ENCODE measurements at places on chromosomes 2 and 18.

DNA sequence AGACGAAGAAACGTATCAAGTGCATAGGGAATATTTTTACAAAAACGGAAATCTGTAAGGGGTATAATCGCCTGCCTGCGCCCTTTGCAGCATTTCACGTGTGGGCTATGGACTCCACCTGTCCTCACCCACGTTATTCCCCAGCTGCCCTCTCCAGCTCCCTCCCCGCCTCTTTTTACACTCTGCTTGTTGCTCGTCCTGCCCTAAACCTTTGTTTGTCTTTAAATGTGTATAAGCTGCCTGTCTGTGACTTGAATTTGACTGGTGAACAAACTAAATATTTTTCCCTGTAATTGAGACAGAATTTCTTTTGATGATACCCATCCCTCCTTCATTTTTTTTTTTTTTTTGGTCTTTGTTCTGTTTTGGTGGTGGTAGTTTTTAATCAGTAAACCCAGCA, 169.4 kb upstream of the SIX3 start:
- no peak for DNase-seq

GRCh38 chr2:24512404-24512803, 21.4 kb downstream of the NCOA1 start:
- DNase-seq = no peak

GRCh38 chr2:166812166-166812891, 76.0 kb upstream of the XIRP2 start:
- no peak for DNase-seq

DNA sequence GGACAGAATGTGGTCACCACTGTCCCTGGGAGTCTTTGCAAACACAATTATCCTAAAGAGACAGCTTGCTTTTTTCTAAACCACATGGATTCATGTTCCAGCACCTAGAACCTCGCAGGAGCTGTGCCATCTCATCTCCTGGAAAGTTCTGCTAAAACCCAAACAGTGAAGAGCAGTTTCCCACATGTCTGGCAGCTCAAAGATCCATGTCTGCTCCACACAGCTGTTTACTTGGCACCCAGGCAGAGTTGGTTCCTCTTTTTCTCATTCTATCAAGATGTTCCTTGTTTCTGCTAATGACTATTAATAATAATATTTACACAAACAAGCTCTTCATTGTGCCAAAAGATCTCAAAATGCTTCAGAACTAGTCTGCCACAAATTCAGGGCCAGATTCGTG, 30.1 kb upstream of the PID1 start:
- no peak for DNase-seq

DNA sequence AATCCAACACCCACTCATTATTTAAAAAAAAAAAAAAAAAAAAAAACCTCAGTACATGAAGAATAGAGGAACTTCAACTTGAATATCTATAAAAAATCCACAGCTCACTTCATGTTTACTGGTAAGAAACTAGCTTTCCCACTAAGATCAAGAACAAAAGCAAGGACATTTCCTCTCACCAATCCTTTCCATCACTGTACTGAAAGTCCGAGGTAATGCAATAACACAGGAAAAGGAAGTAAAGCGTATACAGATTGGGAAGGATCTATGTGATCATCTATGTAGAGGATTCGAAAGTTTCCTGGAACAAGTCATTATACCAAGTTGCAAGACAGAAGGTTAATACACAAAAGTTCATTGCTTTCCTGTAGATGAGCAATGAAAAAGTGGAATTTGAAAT, 63.2 kb downstream of the ROCK2 start:
- DNase-seq = no peak

GRCh38 chr2:212873256-212873655, 278.2 kb downstream of the IKZF2 start:
- DNase-seq = no peak

DNA sequence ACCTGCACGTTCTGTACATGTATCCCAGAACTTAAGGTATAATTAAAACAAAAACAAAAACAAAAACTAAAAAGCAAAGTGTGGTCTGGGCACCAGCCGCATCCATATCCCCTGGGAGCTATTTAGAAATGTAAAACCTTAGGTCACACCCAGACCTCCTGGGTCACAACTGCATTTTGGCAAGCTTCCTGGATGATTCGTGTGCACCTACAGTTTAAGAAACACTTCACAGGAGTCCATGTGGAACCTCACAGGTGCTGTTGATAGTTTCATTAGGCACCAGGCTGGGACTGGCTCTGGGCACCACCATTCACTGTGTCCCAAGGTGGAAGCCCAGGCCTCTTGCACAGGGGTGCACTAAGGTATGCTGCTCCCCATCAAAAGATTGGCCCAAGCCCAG, 103.6 kb upstream of the BOD1L2 start:
- DNase-seq = no peak

All from B cell (primary cell).